ENCODE measurements at places on chromosomes 1 and 21. TPM values are rescaled to one million over a fixed set of nuclear protein-coding genes. Genes with fewer than 3 reads are reported as not detected.

USP48 gene
- total RNA-seq = 35.2 TPM

SUSD4 gene
- 1.1 TPM for total RNA-seq

LRRC7 gene
- total RNA-seq = 0.07 TPM

FBLIM1 gene
- total RNA-seq = 96.7 TPM

RHCE gene
- total RNA-seq = 0.43 TPM

LCA5L gene
- total RNA-seq = 1.4 TPM

C1orf115 gene
- 4.6 TPM for total RNA-seq

LRRN2 gene
- total RNA-seq = not detected

RCSD1 gene
- under 0.01 TPM for total RNA-seq

KLHDC9 gene
- 1.1 TPM for total RNA-seq

FMO3 gene
- 0.50 TPM for total RNA-seq

KRTAP12-2 gene
- total RNA-seq = not detected

ASCL5 gene
- total RNA-seq = 0.07 TPM

SMCP gene
- not detected for total RNA-seq

ITLN1 gene
- not detected for total RNA-seq

FCGR1A gene
- not detected for total RNA-seq

ADORA1 gene
- not detected for total RNA-seq

ADGRL2 gene
- 38.6 TPM for total RNA-seq

OR2T11 gene
- total RNA-seq = not detected
